Activated naive CD8-positive, alpha-beta T cell treated with anti-CD3 and anti-CD28 coated beads, Interleukin-2, amount 50 U/mL, for 24 hours (primary cell): ENCODE measurements at places on chromosomes 7 and 10.

GRCh38 chr10:8269976-8270375, 215.5 kb downstream of the GATA3 start:
- no peak for DNase-seq

DNA sequence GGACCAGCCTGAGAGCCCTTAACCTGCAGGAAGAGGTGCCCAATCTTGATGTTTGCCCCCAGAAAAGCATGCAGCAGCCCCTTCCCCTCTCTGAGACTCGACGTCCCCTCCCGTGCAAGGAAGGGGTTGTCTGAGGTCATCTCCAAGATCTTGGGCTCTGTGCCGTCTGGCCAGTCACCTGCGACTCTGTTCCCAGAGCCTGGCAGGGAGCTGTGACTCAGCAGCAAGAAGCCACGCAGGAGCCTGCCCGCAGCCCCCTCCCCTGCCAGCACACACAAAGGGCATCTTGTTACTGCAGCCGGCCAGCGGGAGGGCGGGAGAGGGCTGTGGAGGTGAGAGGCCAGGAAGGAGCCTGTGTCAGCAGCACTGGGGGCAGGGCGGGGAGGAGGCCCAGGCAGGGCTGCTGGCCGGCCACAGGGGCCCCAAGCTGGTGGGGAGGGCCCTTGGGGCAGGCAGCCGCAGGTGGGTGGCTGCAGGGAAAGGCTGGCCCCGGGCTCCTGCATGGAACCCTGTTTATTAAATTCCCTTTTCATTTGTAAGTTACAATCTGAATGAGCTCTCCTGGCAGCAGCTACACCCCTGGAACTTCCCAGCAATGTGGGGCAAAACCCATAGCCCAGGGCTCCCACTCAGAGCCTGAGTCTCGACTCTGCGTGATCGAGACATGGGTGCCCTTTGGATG, 103.7 kb upstream of the ZMIZ1 start:
- DNase-seq, result no peak

GRCh38 chr7:33589911-33590310, 315.4 kb upstream of the BMPER start:
- no peak for DNase-seq

GRCh38 chr10:94038024-94038423, 44.3 kb downstream of the PLCE1 start:
- no peak for DNase-seq

- DNase-seq, result no peak
These were observed 50.0 kb upstream of the GRB10 start for GRCh38 chr7:50832744-50833143.

DNA sequence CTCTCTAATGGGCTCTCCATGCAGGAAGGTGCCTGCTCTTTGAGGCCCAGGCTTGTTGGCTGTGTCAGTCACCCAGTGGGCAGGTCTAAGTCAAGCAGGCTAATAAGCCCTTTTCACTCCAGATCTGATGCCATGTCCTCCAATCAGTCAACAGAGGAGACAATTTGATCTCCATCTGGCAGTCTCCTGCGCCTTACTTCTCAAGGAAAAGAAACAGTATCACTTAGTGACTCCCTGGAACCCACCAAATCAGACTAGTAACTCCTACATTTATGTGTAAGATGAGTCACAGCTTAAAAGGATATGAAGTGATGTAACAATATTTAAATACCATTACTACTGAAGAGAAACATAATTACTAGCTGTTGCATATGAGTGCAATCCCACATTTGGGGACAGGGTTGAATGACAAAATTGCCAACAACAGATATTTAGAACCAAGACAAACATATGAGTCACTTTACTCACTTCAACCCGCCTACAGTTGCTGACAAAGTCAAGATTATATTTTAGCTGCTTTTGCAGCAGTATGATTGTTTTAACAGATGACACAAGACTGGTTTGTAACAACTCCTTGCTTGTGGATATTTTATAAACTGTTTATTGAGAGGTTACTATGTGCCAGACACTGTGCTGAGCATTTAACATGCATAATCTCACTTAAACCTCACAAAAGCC, 72.1 kb downstream of the USP6NL start:
- no peak for DNase-seq

- no peak for DNase-seq
These were observed 64.8 kb upstream of the CAPZA2 start for GRCh38 chr7:116797612-116798011.

- DNase-seq, result no peak
These were observed 5.5 kb downstream of the NOD1 start for GRCh38 chr7:30472784-30473775.

GRCh38 chr10:100504096-100504495, 15.6 kb downstream of the SEC31B start:
- no peak for DNase-seq

GRCh38 chr10:33519130-33519860, 184.8 kb upstream of the NRP1 start:
- DNase-seq, result no peak

- no peak for DNase-seq
These were observed 306.2 kb upstream of the AKR1E2 start for GRCh38 chr10:4519658-4520402.

DNA sequence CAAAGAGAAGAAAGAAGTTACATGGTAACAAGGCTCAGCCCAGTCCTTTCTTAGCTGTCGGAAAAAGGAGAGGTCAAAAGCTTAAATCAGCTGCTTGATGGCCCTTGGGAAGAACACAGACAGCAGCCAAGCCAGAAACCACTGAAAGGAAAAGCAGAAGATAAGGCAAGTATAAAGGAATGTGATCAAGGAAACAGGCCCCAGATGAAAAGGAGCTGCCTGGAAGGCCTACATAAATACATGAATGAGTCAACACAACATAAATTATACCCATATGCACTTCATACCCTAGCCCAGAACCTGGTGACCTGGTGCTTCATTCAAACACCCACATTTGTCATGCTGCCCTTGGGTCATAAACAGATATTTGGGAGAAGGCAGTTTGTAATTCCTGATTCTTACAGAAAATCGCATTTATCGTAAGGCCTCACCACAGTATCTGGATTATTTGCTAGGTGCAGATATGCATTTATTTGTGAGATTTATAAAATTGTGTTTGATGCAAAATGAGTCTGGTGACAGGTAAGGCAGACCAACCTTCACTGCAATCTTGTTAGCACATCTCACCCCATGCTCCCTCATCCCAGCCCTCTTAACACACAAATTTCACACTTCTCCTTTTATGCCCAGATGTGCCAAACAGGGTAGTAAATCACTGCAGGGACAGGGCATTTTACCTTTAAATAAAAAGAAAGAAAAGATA, 94.9 kb upstream of the KCNIP2 start:
- DNase-seq, result no peak

DNA sequence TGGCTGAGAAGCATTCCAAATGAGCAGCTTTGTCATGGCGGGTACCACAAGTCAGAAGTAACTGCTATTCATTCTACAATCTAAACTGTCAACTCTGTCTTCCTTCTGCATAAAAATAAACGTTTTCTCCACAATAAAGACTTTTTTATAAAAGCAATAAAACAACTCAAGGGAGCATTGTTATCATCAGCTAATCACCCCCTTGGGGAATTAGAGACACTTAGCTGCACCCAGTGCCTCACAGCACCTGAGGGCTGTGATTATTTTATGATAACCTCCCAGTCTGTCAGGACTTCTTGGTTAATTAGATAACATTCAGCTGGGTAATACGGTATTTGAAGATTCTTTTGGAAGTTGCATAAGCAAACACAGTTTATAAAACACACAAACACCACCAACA, 155.6 kb downstream of the PPP1R3A start:
- DNase-seq, result no peak

- peak; percentile 13 for DNase-seq
These were observed 3.9 kb downstream of the LRIT1 start for GRCh38 chr10:84237199-84238051.

DNA sequence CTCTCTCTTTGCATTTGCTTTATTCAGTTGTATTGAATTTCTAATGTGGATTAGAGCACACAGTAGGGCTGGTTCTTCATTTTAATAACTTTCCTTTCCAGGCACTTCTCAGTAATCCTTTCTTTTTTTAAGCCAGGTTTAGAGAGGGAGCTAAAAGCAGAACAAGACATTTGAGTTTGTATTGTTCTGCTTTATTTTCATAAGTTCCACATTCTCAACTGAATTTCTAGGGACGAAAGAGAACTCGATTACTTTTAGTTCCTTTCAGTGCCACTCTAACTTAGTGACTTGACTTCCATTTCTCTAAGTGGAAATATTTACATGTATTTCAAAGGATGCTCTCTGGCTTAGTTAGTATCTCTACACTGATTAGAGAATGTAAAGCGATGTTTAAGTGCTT, 145.6 kb downstream of the EXOC4 start:
- DNase-seq, result no peak

- no peak for DNase-seq
These were observed 29.6 kb downstream of the CAV1 start for GRCh38 chr7:116554436-116554835.

GRCh38 chr10:124683814-124684213, 60.4 kb downstream of the FAM53B start:
- DNase-seq, result no peak

GRCh38 chr10:48895803-48896195, 43.8 kb downstream of the LRRC18 start:
- no peak for DNase-seq

- DNase-seq, result no peak
These were observed 187.9 kb downstream of the DIP2C start for GRCh38 chr10:501596-501995.

GRCh38 chr7:155644971-155645509, 579 bp downstream of the RBM33 start:
- DNase-seq, result peak; percentile 54

- no peak for DNase-seq
These were observed 19.0 kb upstream of the TRIM56 start for GRCh38 chr7:101066141-101066832.

DNA sequence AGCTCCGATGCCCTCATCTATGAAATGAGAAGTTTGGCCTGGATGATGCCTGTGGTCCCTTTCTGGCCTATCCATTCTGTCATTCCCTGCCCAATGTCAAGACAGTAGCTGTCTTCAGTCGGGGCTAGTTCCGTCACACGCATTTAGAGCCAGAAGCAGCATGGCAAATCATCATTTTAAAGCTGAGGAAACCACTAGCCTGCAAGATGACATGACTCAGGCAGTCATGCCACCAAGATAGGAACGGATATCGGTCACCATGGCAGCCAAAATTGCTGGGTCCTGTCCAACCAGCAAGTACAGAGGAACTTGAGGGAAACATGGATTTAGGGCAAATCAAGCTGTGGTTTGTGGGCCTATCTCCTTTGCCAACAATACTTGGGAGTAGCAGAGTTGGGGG, 64.5 kb upstream of the MRLN start:
- DNase-seq, result no peak

GRCh38 chr7:50389961-50390360, 60.2 kb downstream of the FIGNL1 start:
- DNase-seq, result no peak

GRCh38 chr7:66664590-66665293, 36.1 kb downstream of the KCTD7 start:
- no peak for DNase-seq

GRCh38 chr7:20141666-20142065, 75.5 kb downstream of the MACC1 start:
- DNase-seq, result no peak

- DNase-seq, result no peak
These were observed 92.9 kb downstream of the XRCC2 start for GRCh38 chr7:152583006-152583405.

DNA sequence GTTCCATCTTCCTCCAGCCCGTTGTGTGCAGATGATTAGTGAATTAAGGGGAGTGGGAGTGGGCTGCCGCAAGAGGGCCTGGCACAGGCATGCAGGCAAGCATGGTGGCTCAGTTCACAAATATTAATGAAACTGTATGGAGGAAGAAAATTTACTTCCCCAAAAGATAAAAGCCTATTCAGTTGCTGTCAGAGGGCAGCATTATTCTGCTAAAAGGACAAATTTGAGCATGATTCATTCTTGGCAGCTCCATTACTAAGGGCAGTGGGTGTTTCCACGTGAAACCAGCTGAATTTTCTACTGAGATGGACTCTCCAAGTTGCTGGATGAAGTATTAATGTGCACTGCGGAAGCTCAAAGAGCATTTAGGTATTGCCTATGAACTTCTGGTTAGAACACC, 90.9 kb upstream of the WDR11 start:
- no peak for DNase-seq

DNA sequence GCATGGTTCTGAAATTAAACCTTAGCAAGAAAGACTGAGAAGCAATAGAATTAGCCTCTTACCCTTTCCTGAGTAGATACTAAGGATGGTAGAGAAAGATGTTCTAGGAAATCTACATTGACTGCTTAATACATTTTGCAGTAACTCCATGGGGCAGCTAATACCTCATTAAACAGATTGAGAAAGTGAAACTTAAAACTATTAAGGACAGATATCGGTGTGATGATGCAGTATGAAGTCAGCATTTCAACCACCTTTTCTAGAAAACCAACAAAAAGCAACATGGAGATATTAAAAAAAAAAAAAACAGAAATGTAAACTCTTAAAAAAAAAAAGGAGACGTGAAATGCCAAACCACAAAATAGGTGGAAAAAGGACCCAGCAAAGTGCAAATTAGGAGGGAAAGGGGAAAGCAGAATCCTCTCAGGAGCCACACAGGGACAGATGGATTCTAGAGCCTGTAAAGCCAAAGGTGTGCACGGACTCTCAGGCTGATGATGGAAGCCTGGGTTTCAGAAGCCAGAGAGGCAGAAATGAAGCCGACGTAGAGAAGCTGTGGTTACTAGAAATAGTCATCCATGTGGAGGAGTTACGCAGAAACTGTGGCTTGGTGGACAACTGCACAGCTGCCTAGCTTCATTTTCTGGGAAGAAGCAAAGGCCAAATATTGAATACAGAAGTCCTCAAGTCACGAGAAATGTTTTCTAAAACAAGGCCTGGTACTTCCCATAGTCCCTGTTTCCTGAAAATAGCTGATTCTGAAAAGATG, 38.1 kb upstream of the GPR141 start:
- no peak for DNase-seq

GRCh38 chr10:32326119-32326518, 20.8 kb downstream of the EPC1 start:
- DNase-seq, result no peak

- no peak for DNase-seq
These were observed 83.2 kb downstream of the MLLT10 start for GRCh38 chr10:21617267-21617666.

DNA sequence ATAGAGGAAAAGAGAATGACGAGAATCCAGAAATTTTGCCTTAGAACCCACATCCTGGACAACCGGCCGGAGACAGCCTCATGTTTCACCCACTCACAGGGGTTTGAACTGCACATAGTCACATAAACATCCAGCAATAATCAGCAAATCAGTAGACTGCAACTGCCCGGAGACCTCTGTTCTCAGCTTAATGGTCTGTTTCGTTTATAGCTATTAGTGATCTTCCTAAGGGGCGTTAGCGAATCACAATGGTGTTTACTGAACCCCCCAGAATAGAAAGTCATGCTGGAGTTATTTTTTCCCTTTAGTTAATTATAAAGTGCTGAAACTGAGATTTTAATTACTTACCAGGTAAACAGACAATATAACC, 98.4 kb downstream of the SFMBT2 start:
- no peak for DNase-seq

- DNase-seq, result no peak
These were observed 31.7 kb downstream of the ITPRID1 start for GRCh38 chr7:31545549-31545948.

- DNase-seq, result no peak
These were observed 137.0 kb downstream of the ADCY1 start for GRCh38 chr7:45711161-45711490.

GRCh38 chr10:17161775-17162174, 32.2 kb upstream of the CUBN start:
- no peak for DNase-seq
